ENCODE measurements at places on chromosomes 2 and 18.

DNA sequence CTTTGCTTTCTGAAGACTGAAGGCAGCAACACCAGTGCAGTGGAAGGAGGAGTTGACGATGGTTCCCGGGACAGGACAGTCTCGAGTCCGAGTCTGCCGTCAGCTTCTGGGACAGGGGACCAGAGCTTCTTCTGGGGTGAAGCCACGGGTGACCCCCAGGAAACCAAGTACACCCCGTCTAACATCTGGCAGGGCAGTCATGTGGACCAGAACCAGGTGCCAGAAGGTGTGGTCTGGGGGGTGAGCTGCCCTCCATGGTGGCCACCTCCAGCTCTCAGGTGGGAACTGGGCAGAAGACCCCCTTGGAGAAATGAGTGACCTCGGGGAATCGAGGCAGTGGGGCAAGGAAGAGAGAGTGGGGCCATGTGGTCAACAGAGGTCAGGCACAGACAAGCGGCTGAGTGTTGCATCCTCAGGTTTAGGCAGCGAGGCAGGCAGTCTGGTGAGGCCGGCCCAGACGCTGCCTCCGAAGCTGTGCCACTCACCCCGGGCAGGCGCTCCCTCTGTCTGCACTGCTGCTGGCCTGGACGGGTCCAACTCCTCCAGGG lies 204.3 kb downstream of the HDAC4 start:
- no peak for DNase-seq

DNA sequence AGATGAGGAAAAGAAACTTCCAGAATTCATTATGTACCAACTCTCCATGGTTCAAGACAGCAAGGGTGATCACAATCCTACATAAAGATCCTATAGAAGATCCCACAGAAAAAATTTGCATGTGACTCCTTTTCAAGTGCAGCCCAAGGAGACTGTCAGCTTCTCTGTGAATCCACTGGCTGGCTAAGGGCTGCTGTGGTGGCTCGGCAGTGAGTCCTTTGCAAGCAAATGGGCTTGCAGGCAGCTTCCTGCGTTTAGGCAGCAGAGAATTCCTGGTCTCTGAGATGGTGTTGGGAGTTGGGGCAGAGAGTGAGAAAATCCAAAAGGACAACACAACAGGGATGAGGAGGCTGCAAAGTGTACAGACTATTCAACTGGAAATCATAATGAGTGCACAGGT lies 43.4 kb downstream of the NABP1 start:
- no peak for DNase-seq

- no peak for DNase-seq
These were observed 105.6 kb upstream of the LDLRAD4 start for GRCh38 chr18:13112982-13113381.

DNA sequence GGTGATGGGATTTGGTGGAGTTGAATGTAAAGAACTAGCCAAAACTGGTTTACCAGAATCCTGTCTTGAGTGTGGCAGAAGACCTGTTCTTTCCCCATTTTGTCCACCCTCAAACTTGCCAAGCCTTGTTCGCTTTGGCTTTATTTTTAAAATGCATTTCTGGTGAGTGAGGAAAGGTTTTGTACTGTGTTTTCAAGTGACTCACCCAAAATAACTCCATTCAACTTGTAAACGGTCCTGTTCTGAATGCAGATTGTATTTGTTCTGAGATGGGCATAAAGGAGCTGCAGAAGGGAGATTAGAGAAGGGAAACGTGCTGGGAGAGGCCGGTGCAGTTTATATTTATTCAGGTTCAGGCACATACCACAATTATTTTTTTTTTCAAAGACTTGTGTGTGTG lies 5.3 kb upstream of the ITPRID2 start:
- no peak for DNase-seq

- DNase-seq = no peak
These were observed 74.3 kb downstream of the XRCC5 start for GRCh38 chr2:216183462-216183861.

GRCh38 chr2:33335516-33335915 lies 140.9 kb upstream of the RASGRP3 start:
- no peak for DNase-seq

All from activated CD4-positive, alpha-beta T cell treated with anti-CD3 and anti-CD28 coated beads for 24 hours (primary cell).